ENCODE measurements at places on chromosomes 5 and 9. TPM values are rescaled to one million over a fixed set of nuclear protein-coding genes. Genes with fewer than 3 reads are reported as not detected.

The NDUFB6 gene
- 133 TPM for total RNA-seq

The CTNND2 gene
- not detected for total RNA-seq

The PALM2AKAP2 gene
- total RNA-seq, result not detected

DNA sequence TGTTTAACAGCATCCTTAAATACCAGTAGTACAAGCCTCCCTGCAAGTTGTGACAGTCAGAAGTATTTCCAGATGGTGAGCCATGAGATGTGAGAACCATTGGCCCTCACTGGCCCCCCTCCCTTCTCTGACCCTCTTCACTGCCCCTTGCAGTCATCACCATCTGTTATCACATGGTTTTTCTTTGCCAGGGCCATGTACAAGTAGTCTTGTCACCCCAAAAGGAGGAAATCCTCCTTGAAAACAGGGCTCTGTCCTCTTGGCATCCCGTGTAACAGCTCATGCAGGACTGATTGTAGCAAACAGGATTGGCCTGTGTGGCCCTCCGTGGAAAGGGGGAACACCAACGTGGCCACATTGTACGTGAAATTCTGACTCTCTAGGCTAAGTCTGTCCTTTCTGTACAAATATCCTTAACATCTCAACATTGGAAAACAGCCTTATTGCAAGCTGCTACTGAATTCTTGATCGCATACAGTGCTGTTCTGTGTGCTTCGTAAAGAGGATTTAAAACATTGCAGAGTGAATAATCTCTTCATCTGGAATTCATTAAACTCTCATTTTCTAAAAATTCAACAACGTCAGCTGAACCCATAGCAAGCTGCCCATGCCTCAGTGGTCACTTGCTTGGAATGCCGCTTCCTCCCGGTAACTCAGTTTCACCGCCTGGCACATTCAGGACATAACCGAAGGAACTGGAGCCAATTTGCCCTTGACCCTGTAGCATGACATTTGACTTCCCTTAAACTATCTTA, 171.7 kb downstream of the ATPSCKMT start:
- no peak for DNase-seq

The CFAP90 gene
- total RNA-seq, result not detected

The SEMA6A gene
- total RNA-seq, result not detected

GRCh38 chr5:57215629-57216195, 41.9 kb downstream of the GPBP1 start:
- no peak for DNase-seq

GRCh38 chr5:140607031-140607430, 25.9 kb downstream of the CD14 start:
- DNase-seq, result no peak

The SLCO6A1 gene
- total RNA-seq, result not detected

DNA sequence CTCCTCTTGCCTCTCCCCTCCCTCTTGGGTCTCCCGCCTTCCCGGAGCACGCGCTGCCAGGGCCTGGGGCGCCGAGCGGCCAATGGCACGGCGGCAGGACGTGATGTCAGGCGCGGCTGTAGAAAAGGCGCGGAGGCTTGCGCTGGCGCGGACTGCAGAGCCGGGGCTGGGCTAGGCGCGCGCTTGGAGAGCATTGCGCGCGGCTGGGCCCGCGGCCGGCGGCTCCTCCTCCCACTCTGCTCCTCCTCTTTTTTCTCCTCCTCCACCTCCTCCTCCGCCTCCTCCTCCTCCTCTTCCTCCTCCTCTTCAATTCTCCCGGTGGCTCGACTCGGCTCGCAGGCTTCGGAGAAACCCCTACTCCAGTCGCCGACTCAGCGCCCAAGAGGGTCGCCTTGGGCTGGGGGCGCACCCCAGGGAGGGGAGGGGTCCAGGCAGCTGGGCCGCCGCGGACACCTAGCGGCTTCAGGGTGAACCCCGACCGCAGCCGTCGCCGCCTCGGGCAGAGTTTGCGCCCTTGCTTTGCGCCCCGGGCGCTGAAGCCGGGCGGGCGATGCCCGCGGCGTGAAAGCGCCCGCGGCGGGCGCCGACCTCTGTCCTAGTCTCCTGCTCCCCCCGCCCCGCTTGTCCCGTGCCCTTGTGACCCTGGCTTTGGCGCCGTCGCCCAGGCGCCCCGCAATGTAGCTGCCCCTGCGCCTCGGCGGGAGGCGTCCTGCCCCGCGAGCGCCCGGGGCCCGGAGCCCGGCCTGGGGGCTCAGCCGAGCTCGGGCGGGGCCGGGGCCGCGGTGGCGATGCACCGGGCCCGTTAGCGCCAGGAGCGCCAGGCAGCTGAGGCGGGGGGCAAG, at the start of gene LHX2:
TSS of gene LHX2 (plus strand) at position 309 of the 842 bp plus-strand sequence. CDS start 581 bp downstream, outside the sequence.
- DNase-seq, result peak; percentile 69

- DNase-seq, result peak; percentile 66
Observed at GRCh38 chr5:146877783-146878475, 628 bp downstream of the PPP2R2B start.

The MZB1 gene
- not detected for total RNA-seq

The ASB6 gene
- total RNA-seq, result 37.2 TPM

The TAF11L10 gene
- total RNA-seq, result not detected

DNA sequence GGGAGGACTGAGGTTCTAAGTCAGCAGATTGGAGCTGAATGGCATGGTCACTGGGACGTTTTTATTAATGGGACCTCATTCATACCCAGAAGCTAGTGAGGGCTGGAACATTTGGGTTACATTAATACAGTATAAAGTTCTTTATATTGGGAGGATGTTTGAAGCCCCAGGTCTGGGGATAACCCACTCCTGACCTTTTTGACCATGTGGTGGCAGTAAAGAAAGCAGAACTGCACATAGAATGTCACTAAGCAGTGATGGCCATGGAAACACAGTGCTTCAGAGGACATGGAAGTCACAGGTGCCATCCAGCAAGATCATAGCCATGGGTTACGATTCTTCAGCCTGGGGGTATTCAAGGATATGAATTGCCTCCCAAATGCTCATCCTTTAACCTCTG, 176.0 kb downstream of the ATP10B start:
- no peak for DNase-seq

DNA sequence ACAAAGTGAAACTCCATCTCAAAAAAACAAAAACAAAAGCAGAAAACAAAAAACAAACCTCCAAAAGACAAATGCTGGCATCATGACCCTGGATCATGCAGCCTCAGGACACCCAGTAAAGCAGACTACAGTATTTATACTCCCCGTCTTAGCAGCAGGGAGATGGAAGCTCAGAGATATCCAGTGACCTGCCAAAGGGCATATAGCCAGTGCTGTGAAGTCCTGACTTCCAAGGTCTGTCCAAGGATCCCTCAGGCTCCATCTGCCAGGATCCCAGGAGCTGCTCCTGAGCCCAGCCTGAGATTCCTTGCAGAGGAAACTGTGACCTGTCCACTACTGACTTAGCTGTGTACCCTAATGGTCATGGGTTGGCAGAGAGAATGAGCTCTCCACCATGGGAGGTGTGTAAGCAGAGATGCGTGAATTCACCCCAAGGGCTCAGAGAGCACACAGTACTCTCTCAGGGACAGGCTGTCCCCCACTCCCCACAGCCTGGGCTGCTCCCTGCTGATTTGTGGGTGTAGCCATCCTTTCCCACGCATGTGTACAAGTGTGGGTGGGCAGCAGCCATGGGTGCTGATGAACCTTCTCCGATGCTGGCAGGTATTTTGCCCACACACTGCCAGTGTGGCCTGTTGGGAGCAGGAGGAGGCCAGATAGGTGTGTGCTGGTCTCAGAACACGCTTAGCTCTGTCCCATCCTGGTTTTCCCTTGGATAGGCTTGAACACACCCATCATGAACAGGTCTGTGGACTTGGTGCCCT, 2.1 kb upstream of the WNK2 start:
- peak; percentile 83 for DNase-seq

DNA sequence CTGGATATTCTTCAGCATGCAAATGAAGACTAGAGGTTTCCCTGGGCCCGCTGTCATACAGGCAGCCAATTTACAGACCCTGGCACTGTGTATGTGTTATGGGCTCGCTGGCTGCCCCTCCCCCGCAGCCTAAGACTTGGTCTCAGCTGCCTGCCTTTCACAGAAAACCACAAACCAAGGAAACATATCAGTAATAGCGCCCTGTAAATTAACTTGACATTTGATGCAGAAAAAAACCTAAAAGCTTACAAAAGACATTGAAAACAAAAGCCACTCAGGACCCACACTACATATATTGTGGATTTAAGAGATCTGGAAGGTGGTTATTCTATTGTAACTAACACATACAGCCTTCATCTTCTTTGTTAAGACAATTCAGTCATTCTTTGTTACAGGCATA, 287.0 kb upstream of the TMEM161B start:
- DNase-seq, result peak; percentile 93

DNA sequence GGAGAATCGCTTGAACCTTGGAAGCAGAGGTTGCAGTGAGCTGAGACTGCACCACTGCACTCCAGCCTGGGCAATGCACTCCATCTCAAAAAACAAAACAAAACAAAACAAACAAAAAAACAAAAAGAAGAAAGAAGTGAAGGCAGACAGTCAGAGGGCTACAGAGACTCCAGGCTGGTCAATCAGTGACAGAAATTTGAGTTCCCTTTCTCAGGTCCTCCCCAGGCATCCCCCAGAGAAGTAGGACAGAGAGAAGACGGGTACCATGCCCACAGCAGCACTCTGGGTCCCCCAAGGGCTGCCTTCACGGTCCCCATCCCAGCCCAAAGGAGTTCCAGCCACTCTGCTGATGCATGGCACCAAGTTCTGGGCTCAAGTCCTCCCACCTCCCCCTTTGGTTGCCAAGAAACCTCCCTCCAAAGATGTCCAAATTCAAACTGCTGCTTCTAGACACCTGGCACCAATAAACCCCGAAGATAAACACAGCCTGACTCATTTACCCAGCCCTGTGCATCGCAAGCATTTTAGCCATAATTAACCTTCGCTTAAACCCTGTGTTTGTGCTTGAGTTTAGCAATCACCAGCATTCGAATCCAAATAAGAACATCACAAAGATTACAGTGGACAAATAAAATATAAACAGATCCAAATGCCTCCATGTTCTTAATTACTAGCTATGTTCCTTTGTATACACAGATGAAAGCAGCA, 24.0 kb downstream of the SEMA4D start:
- DNase-seq, result no peak

The ZNF169 gene
- 1.5 TPM for total RNA-seq

- no peak for DNase-seq
Observed at GRCh38 chr9:83296123-83296522, 233.2 kb upstream of the RASEF start.

DNA sequence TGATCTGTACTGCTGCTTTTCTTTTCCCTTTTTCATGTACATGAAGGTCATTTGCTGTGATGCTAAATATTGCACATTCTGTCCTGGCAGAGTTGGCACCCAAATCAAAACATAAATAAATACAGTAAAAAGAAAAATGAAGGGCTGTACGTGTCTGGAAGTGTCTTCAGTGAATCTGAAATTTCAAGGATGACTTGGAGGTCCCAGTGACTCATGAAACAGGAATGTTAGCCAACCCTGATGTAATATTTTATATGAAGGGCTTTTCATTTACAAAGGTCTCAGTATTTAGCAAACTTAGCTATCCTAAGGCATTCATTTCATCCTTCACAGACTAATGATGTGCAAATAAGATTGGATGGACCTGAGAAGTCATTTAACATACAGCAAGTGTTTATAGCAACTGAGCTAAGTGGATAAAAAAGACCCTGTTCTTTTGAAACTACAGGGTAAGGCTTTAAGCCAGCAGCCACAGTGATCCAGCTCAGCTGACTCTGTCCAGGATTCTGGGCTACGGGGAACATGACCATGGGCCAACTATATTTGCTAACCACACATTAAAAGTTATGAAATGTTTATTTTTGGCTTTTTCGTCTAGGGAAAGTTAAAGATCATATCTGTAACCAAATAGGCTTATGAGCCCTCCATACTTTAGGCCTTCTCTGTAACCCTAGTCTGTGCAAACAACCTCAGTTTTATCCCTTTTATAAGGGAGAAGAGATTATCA, 104.0 kb upstream of the DMRTA1 start:
- no peak for DNase-seq

The CATSPER3 gene
- not detected for total RNA-seq

The KIF12 gene
- total RNA-seq, result 1.0 TPM

The PCDHB4 gene
- total RNA-seq, result not detected

The CTSV gene
- 18.6 TPM for total RNA-seq

The GIN1 gene
- total RNA-seq, result 3.6 TPM

DNA sequence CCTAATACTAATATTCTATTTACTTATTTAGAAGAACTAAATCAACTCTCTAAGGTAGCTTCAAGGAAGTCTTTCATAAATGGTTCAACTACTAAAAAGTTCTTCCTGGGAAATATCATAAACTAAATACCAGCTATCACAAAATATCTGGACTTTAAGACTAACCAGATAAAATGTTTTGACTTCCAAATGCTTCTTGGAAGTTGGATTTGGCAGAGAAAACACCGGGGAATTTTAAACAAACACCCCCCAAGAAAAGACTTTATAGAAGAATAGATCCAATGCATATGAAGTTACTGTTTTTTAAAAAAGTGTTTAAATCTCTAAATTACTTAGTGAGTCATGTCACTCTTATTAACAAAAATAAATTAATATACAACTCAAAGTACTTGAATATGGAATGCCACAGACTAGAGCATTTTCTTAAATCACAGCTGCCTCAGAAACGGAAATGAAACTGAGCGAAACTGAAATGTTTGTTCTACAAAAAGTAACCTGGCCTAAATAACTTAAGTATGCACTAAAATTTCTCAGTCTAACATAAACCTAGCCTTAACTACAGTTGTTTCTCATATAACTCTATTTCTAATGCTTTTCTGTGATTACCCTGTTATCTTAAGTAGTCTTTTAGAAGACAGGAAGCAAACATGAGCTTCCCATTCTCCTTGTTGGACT, 6.8 kb downstream of the ABCA1 start:
- DNase-seq, result no peak

DNA sequence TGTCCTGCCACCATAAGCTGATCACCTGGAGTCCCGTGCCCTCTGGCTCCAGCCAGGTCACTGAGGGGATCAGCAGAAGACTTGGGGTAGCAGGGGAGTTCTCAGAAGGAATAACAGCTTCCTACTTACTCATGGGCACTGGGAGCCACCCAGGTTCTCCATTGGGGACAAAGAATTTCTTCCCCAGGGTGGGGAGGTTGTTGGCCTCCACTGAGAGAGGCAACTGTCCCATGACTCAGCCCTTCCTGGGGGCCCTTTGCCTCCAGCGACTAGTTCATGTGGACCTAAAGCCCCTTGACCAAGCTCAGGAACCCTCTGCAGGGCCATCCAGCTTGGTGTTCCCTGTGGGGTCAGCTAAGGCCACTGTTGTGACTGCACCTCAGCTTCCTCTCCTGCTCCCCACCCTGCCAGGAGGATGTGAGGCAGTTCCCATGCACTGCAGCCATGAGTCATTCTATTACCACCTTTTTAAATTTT, 175.0 kb downstream of the AUH start:
- no peak for DNase-seq

The STOM gene
- 41.0 TPM for total RNA-seq

The NUTM2G gene
- not detected for total RNA-seq

- no peak for DNase-seq
Observed at GRCh38 chr5:98679963-98680362, 93.5 kb upstream of the RGMB start.

GRCh38 chr5:80069918-80070318, 34.8 kb downstream of the THBS4 start:
- no peak for DNase-seq
